ENCODE measurements at places on chromosomes 2 and 18.

DNA sequence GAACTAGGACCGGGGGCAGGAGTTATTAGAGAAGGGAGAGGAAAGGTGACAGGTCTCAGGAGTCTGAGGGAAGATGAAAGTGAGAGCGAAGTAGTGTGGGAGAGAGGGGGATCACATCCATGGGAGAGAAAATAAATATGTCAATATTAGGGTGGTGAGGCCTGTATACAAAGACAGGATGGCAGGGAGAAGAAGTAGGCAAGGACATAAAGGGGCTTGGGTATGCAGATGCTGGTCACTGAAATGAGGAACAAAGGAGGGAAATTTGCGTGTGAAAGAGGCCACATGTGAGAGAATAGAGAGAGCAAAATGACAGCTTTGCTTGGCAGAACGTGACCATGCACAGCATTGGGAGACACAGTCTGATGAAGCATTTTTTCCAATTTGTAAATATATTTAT lies 13.6 kb downstream of the METAP1D start:
- DNase-seq = no peak

- DNase-seq = no peak
Observed at GRCh38 chr2:110645616-110646015, 32.2 kb downstream of the BUB1 start.

- DNase-seq = no peak
Observed at GRCh38 chr18:6992761-6993160, 124.8 kb downstream of the LAMA1 start.

DNA sequence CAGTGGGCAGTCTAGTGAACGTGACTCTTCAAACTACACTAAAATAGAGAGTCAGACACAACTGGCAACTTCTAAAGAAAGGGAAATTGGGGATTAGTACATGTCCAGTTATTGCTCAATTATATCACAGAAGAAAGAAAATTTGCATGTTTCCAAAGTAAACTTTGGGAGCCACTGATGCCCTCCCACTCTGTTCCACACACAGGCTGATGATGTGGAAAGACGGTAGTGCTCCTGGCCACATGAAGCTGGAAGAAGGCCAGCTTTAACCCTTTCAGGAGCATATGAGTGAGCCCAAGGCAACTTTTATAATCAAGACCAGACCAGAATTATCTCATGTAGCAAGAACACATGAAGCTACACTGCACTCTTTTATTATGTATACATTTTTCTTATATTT lies 141.0 kb downstream of the NR4A2 start:
- no peak for DNase-seq

DNA sequence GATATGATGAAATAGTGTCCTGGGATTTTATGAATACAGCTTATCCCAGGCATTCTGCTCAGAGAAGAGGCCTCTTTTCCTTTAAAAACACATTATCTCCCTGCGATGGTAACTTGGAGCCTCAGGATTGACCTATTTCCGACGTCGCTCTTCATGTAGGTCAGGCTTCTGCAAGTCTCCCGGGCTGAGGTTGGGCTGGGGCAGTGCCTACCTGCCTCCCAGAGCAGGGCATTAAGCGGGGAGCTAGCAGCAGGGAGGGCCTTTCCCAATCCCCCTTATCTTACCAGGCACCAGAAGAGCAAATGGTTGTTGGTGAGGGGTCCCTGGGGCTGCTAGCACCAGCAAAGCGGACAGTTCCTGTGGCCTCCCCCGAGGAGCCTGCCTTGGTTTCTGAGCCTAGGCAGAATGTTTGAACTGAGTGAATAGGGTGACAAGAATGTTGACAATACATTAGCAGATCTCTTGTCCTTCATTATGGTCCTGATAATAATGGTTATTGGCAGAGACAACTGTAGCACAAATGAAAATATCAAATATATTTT lies 60.2 kb downstream of the TRPM8 start:
- DNase-seq = no peak

GRCh38 chr18:43571078-43571689 lies 293.9 kb upstream of the SYT4 start:
- peak; percentile 44 for DNase-seq

DNA sequence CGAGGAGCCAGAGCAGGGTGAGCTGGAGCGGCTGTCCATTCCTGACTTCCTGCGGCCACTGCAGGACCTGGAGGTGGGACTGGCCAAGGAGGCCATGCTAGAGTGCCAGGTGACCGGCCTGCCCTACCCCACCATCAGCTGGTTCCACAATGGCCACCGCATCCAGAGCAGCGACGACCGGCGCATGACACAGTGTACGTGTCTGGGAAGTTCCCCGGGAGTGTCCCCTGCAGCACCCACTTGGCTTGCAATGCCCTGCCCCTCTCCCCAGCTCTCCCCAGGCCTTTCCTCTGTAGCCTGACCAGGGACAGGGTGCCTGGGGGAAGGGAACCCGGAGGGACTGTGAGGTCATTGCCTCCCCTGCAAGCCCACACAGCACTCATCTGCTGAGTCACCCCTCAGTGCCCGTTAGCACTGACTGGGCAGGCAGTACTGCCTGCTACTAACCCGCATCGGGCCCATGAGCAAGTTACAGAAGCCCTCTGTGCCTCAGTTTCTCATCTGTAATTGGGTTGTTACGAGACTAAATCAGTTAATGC lies 29.4 kb upstream of the GMPPA start:
- peak; percentile 60 for DNase-seq

DNA sequence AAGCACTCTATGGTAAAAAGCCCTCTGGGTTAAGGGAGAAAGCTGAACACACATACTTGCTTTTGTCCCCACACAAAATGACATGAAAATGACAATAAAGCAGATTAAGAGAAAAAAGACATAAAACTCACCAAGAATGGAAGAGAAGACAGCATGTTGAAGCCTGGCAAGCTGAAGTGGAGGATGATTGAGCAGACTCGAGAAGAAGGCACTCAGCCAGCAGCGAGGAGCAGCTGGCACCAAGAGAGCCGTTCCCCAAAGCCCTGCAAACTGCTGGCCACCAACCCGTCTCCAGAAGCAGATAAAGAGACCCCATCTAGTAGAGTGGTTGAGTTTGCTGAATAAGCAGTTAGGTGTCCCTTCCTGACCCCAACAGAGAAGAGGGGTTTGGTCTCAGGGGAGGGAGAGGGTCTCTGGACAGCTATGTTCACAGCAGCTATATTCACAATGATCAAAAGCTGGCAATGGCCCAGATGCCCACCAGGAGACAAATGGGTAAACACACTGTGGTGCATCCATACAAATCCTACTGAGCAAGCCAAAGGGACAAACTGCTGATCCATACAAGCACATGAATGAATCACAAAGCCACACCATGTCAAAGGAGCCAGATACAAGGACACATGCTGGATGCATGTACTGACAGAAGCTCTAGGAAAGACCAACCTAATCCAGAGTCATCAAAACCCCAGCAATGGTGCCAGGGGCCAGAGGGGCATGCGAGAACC lies 36.9 kb downstream of the FAM168B start:
- DNase-seq = no peak

DNA sequence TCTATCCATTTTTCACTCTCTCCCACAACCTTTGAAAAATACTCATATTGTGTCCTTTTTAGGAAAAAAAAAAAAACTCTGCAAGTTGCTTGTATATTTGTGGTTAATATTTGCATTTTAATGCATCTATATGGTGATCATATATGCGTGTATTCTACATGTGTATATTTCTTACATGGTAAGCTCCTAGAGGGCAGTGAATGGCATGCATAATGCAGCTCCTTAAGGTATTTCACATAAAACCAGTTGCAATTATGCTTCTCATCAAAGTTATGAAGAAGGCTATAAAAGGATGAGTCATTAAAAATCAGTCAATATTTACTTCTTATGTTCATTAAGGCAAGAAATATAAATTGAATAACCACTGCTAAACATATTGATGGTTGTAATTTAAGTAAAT lies 100.8 kb downstream of the LRP1B start:
- DNase-seq = no peak

GRCh38 chr18:2173486-2173885 lies 397.8 kb downstream of the METTL4 start:
- peak; percentile 84 for DNase-seq

DNA sequence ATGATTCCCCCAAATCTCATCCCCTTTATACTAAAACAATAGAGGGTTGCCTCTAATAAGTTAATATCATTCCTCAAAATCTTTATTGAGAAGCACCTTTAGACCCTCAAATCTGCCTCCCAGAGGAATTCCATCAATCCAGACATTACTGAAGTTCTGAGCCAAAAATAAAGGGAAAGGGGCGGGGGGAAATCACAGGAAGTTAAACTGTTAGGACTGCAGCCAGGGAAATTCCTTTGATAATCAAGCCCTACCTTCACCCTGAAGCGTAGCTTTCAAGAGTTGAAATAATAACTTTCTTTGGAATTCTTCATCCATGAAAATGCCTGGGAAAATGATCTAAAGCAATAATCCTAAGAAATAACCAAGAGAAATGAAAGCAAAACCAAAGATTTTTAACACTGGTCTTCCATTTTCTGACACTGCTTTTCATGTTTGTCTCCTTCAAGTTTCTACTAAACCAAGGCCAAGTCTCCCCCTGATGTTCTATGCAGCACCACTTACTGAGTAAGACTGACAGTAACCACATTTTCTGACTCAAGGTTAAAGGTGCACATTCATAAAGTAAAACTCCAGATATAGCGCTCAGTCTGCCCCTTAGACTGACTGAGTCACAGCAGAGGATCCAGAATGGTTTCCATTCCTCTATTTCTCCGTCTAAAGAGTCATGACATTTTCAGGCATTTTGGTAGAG lies 78.2 kb downstream of the TCF4 start:
- peak; percentile 95 for DNase-seq

- DNase-seq = no peak
Observed at GRCh38 chr18:48550101-48550729, 11.4 kb downstream of the CTIF start.

- no peak for DNase-seq
Observed at GRCh38 chr2:27916293-27916995, 25.9 kb downstream of the BABAM2 start.

- no peak for DNase-seq
Observed at GRCh38 chr2:7904319-7904718, 777.5 kb upstream of the ID2 start.

DNA sequence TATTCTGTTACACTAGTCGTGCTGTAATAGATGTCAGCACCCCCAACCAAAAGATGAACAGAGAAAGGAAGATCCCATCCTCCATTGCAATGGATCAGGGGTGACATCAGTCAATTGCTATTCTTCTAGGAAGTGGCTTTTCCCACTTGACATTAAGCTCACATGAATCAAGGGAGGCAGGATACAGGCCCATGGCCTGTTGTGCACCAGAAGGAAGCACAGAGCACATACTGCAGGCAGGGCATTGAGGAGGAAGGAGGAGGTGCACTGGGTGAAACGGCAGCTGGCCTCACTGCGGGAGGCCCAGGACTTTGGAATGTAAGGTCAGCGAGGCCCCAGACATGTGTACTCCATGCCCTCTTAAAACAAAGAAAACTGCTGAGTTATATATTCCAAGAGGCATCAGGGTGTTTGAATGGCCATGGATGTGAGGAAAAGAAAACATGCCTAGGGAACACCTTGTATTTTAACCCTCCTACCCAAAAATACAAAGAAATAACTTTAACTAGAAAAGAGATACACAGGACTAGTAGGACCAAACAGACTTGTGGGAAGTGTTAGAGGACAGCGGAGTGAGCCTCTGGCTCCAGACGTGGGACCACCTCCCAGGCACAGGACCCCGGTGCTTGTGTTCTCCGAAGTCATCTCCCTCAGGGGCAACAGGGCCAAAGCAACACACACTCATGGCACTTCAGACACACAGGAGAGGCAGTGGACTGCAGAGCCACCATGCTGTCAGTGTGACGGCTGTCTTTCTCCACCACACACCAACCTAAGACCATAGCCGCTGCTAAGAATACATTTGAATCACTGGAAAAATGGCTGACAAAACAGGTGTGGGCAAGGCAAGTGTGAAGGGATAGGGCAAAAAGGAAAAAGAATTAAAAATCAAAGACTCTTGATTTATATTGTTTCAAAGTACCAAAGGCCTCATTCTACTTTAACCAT lies 51.4 kb upstream of the RIOK3 start:
- DNase-seq = peak; percentile 78

GRCh38 chr2:236773206-236773605 lies 203.6 kb downstream of the ACKR3 start:
- DNase-seq = no peak

- no peak for DNase-seq
Observed at GRCh38 chr2:149773006-149773405, 185.4 kb upstream of the MMADHC start.

- no peak for DNase-seq
Observed at GRCh38 chr2:5026571-5027234, 665.5 kb upstream of the SOX11 start.

DNA sequence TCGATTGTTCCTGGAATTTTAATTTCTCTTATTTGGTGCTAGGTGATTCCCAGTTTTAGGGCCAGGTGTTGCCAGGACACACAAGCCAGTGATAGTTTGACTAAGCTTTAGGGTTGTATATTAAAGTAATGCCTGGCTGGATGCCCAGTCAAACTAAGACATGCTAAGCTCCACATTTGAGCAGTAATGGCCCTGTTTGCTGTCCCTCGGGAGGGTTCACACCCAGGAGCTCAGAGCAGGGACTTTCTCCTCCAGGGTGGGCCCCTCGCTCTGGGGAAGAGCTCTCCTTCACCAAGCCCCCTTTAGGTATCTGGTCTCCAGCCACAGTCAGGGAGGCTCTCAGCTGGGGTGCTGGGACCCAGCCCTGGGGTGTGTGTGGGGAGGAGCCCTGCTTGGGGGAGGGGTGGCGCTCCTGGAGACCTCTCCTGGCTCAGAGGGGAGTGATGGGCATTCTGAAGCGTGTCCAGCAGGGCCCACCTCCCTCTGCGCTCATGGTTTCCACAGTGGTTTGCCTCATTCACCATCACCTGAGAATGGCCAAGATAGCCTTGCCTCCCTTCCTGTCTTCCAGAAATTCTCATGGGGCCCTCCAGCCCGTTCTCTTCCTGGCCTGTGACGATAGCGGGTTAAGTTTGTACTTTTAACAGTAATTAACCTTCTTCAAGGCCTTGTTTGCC lies 31.7 kb downstream of the INPP4A start:
- DNase-seq = peak; percentile 28

GRCh38 chr2:80338794-80339193 lies 34.2 kb upstream of the LRRTM1 start:
- no peak for DNase-seq

DNA sequence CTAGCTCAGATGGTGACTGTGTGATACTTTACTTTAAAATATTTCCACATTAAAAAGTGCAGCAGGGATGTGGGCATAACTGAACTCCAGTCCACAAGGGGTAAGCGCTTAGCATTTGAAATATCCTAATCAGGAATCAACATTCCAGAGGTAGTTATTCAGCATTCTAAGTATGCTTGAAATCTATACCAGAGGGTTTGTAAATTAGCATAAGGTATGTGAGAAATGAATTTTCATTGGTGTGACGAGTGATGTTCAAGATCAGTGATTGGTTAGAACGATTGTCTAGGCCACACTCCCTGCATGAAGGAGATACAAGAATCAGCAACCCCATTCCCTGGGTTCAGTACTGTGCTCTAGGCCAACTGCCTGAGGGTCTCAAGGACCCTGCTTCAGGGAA lies 42.6 kb downstream of the MAPK4 start:
- peak; percentile 52 for DNase-seq

Measured in fibroblast of skin of right biceps (primary cell).